ENCODE measurements at places on chromosomes 4 and X.

DNA sequence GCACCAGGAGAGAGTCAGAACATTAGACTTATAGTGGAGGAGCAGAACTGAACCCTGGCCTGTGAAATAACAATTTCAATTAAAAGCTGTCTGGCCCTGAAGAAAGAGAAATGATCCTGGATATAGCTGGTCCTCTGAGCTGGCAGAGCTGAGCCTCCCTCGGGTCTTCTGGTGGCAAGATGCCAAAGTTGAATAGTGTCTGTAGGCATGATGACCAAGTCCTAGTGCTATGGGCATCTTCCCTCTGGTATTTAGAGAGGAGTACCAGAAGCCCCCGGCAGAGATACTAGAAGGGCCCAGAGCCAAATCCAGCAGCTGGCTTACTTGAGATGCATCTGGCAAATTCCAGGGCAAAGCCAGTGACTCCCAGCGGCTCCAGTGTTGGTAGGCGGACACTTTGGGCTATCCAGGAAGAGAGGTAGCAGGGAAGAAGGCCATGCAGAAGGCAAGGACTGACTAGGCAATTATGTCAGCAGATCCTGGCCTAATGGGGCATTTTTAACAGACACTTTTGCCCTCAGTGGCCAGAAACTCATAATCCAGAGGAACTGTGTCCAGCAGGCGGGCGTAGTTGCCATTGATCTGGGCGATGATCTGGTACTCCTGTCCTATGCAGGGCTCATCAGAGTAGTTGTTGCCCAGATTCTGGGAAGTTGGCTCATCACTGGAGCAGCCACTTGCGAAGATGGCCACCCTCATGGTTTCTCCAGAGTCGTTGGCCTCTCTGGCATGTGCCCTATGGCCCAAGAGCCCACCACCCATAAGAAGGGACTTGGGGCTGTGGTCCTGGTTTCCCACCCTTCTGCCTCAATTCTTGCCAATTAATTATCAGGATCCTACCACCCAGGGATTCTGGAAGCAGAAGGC is 17.9 kb downstream of the VSIG4 start:
- DNase-seq, result no peak

DNA sequence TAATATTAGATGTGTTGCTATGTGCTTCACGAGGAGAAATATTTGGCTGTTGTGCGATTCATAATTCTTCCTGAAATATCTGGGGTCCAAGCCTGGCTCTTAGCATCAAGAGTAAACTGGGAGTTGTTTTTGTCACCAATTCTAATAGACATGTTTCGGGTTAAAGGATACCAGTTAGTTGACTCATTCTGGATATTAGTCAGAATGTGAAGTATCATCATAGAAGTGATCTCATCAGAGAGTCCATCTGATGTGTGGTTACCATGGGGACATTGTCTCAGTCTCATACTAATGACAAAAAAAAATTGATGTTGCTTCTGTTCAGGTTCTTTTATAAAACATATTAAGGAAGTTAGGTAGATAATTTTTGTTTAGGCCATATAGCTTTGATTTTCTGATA is 57.2 kb upstream of the MTMR1 start:
- DNase-seq, result no peak

DNA sequence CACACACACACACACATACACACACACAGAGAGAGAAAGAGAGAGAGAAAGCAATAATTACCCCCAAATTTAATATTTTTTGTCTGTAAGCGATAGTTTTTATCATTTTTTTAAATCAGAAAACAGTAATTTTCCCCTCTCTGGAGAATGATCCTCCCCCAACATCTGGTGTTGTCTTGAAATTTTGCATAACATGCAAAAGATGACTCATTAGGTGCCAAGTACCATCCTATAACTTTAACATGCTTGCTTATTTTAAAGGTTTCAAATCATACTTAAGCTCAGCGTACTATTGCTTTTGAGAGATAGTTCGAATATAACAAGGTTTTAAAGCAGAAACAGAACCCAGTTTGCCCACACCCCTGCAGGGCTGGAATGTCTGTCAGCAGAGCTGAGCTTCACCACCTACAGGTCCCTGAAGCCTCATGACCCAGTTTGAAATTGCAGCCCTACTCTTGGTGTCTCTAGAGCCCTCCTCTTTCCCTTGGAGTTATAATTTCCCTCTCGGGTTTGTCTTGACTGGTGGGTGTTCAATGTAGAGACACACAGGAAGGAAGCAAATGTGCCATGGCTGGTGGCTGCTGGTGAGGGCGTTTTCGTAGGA is 175.0 kb upstream of the HS3ST1 start:
- DNase-seq, result no peak

- no peak for DNase-seq
These were observed 124.6 kb upstream of the MAP3K15 start for GRCh38 chrX:19639813-19640462.

DNA sequence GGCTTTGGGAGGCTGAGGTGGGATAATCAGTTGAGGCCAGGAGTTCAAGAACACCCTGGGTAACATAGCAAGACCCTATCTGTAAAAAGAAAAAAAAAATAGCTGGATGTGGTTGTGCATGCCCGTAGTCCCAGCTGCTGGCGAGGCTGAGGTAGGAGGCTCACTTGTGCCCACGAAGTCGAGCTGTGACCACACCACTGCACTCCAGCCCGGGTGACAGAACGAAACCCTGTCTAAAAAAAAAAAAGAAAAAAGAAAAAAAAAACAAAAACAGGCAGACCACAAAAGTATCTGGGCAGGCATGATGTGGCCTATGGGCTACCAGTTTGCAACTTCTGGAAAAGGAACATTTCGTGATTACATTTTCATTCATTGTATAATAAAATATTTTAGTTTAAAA is 38.1 kb upstream of the RASGEF1B start:
- DNase-seq, result no peak

GRCh38 chr4:76058888-76059426 is 15.6 kb upstream of the ART3 start:
- no peak for DNase-seq

DNA sequence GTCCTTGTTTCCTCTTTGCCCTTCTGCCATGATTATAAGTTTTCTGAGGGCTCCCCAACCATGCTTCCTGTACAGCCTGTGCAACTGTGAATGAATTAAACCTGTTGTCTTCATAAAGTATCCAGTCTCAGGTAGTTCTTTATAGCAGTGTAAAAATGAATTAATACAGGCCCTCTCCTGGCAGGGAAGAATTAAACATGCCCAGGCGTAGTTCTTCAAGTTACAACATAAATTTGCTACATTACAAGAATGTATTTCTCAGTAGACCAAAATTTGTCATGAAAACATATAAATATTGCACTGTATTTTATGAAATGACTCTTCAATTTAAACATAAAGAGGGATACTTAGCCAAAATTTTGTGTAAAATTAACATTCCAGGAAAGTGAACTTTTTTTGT is 1089.9 kb upstream of the PCDH10 start:
- no peak for DNase-seq

- DNase-seq, result no peak
These were observed 55.2 kb downstream of the TRIML1 start for GRCh38 chr4:188194421-188194820.
